ENCODE measurements at places on chromosomes 1 and 21. TPM values are rescaled to one million over a fixed set of nuclear protein-coding genes. Genes with fewer than 3 reads are reported as not detected.

SMYD3 gene
- total RNA-seq: 34.2 TPM

CCDC181 gene
- total RNA-seq: 0.71 TPM

DNAJC28 gene
- total RNA-seq: 2.0 TPM

MROH9 gene
- total RNA-seq: not detected

GRCh38 chr1:201488830-201489589 is 17.9 kb downstream of the CSRP1 start:
- H3K4me3 ChIP-seq: no peak overlapping the region
- DNase-seq: peak; percentile 61
- H3K36me3 ChIP-seq: peaks cover 5% of the 10 kb centered on the region
- no peaks in the 10 kb centered on the region for H3K4me1 ChIP-seq

- no peak for DNase-seq
- H3K36me3 ChIP-seq: peaks cover 66% of the 10 kb centered on the region
- no peaks in the 10 kb centered on the region for H3K27me3 ChIP-seq
- no peak overlapping the region for H3K27ac ChIP-seq
- no peak overlapping the region for H3K4me3 ChIP-seq
These were observed 17.1 kb downstream of the ETS2 start for GRCh38 chr21:38822778-38823238.

GRCh38 chr1:204127597-204128242 is 24.1 kb downstream of the ETNK2 start:
- H3K4me3 ChIP-seq: no peak overlapping the region
- no peaks in the 10 kb centered on the region for H3K27me3 ChIP-seq
- peaks cover 22% of the 10 kb centered on the region for H3K36me3 ChIP-seq

DNA sequence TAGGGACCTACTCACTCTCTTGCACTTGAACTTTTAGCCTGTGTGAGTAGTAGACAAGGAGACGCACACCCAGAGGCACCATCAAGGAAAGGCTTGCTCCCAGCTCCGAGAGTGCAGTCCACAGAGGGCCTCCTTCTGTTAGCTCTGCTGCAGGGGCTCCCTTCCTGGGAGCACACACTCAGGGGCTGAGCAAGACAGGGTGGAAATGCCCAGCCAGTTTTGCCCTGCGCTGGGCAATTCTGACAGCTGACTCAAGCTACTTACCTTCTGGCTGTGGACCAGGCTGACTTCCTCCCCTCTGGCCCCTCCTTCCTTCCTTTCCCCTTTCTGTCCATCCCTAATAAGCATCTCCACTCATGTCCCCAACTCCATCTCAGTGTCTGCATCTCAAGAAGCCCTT is 449.1 kb downstream of the PTPRU start:
- no peaks in the 10 kb centered on the region for H3K4me1 ChIP-seq
- no peak for DNase-seq
- H3K27me3 ChIP-seq: peaks cover 88% of the 10 kb centered on the region
- no peak overlapping the region for H3K27ac ChIP-seq
- no peaks in the 10 kb centered on the region for H3K36me3 ChIP-seq
- no peak overlapping the region for H3K4me3 ChIP-seq

- no peak overlapping the region for H3K27ac ChIP-seq
- H3K27me3 ChIP-seq: no peaks in the 10 kb centered on the region
- H3K4me3 ChIP-seq: no peak overlapping the region
- peaks cover 14% of the 10 kb centered on the region for H3K4me1 ChIP-seq
- H3K36me3 ChIP-seq: peaks cover 55% of the 10 kb centered on the region
These were observed 14.3 kb downstream of the FBXO28 start for GRCh38 chr1:224127925-224128819.

GRCh38 chr1:207059881-207060280 is 6.8 kb downstream of the PFKFB2 start:
- DNase-seq: no peak
- no peaks in the 10 kb centered on the region for H3K27me3 ChIP-seq
- no peak overlapping the region for H3K4me3 ChIP-seq
- no peak overlapping the region for H3K27ac ChIP-seq
- peaks cover 25% of the 10 kb centered on the region for H3K36me3 ChIP-seq
- H3K4me1 ChIP-seq: peaks cover 19% of the 10 kb centered on the region

DNA sequence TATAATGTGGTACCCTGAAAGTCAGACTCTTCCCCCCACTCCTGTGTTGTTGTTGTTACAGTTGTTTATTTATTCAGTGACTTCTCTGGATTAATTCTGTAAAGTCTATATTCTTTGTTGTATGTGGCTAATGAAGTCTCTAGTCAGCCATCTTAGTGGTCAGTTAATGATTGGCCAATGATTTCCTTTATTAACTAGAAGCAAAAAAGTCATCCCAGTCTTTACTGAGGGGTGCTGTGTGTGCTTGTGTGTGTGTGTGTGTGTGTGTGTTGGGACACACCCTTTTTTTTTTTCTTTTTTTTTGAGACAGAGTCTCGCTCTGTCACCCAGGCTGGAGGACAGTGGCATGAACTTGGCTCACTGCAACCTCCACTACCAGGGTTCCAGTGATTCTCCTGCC is 37.3 kb upstream of the HYI start:
- H3K27me3 ChIP-seq: no peaks in the 10 kb centered on the region
- no peak overlapping the region for H3K4me3 ChIP-seq
- H3K27ac ChIP-seq: no peak overlapping the region
- no peak for DNase-seq
- H3K4me1 ChIP-seq: no peaks in the 10 kb centered on the region

DNA sequence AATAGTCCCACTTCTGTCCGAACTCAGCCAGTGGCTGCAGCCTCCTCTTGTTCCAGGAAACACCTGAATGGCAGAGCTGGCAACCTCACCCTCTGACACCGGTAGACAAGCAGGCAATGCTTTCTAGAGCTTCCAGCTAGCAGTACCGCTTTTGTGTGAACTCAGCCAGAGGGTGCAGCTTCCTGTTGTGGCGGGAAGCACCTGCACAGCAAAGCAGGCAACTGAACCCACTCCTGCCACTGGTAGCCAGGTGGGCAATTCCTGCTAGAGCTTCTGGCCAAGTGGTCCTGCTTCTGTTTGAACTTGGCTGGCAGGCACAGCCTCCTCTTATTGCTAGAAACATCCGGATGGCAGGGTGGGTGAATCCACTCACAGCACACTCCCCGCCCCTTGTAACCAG is 40.1 kb upstream of the TMPRSS15 start:
- no peaks in the 10 kb centered on the region for H3K36me3 ChIP-seq
- H3K27ac ChIP-seq: no peak overlapping the region
- no peak overlapping the region for H3K4me3 ChIP-seq
- DNase-seq: no peak

- H3K4me3 ChIP-seq: no peak overlapping the region
- H3K4me1 ChIP-seq: peaks cover 35% of the 10 kb centered on the region
- peaks cover 7% of the 10 kb centered on the region for H3K36me3 ChIP-seq
- no peak overlapping the region for H3K27ac ChIP-seq
- DNase-seq: peak; percentile 44
- no peaks in the 10 kb centered on the region for H3K27me3 ChIP-seq
These were observed 90.8 kb downstream of the GTF2B start for GRCh38 chr1:88800382-88801051.

DNA sequence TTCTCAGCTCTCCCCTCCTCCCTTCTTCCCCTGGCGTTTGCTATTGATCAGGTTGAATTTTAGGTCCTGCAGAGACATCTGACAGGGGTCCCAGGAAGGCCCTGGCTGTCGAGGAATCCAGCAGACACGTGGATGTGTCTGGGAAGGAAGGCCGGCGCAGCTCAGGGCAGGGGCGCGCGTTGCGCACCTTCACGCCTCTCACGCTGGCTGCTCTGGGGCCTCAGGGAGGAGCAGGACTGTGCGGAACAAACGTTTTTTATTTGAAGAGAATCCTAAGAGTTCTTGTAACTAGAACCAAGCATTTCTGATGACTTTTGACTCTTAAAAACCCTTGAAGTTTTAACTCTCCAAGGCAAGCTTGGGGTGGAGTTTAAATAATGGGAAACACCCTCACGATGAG is 54.2 kb downstream of the SLC37A1 start:
- no peak overlapping the region for H3K27ac ChIP-seq
- H3K36me3 ChIP-seq: peaks cover 13% of the 10 kb centered on the region
- no peaks in the 10 kb centered on the region for H3K27me3 ChIP-seq
- DNase-seq: no peak

DNA sequence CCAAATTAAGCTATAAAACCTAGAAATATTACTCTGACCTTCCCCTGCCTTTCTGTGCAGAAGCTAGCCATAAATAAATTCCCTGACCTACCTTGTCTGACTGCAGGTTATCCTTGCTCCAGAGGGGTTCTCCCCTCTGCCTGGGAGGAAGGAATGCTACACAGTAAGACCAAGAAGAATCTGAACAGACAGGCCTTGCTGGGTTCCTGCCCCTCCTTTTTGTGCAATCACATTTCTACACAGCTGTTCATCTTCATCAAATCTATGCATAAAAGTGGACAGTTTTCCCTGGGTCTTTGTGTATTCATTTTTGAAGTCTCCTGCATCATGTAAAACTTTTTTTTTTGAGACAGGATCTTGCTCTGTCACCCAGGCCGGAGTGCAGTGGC is 50.6 kb downstream of the DNTTIP2 start:
- no peaks in the 10 kb centered on the region for H3K27me3 ChIP-seq
- no peak for DNase-seq
- no peaks in the 10 kb centered on the region for H3K36me3 ChIP-seq
- no peak overlapping the region for H3K4me3 ChIP-seq
- no peaks in the 10 kb centered on the region for H3K4me1 ChIP-seq

GRCh38 chr1:205604825-205605505 is 26.8 kb downstream of the ELK4 start:
- H3K27me3 ChIP-seq: no peaks in the 10 kb centered on the region
- peaks cover 42% of the 10 kb centered on the region for H3K36me3 ChIP-seq
- H3K4me3 ChIP-seq: no peak overlapping the region
- peaks cover 55% of the 10 kb centered on the region for H3K4me1 ChIP-seq
- no peak overlapping the region for H3K27ac ChIP-seq
- DNase-seq: no peak

DNA sequence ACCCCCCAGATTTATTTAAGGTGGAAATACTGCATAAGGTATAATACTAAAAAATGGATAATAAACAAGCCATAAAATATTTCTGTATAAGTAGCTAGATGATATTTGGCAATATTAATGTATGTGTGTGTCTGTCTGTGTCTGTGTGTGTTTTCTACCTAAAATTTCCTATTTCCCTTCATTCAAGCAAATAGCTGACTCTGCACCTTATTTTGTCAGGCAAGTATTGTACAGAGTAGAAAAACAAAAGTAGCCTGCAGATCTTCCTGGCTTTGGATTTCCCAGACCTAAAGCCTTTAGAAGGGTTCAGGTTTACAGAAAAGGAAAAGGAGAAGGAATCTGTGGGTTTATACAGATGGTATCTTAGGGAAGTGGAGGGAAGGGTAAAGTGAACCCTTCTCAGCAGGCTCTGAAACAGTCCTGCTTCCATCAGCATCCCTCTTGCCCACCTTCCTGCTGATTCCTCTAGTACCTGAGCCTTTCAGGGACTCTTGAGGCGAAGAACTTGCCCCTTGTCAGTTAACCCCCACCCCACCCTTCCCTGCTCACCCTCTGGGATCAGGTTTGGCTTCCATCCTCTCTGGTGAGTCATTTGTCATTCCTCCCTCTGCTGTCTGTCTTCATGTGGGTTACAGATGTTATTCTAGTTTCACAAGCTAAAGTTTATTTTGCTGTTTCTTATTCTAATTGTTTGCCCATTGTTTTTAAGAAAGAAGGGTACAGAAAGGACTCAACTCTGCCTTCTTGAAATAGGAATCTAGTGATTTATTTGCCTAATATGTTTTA is 21.7 kb upstream of the RGS16 start:
- H3K4me1 ChIP-seq: peaks cover 25% of the 10 kb centered on the region
- no peak overlapping the region for H3K27ac ChIP-seq
- H3K36me3 ChIP-seq: no peaks in the 10 kb centered on the region

DNA sequence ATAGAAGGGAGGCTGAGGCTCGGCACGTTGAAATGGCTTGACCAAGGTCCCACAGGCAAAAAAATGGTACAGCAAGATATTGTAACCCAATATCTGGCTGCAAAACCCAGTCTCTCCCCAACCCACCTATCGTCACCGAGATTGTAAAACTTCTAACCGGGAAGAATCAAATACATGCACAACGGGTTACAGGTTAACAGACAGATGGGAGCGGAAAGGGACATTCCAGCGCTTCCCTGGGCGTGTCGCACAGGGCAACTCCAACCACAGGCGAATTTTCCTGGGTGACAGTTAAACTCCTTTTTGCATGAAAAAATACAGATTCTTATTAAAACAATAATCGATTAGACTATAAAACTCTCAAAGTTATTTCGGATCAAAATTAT is 31.8 kb upstream of the JUN start:
- no peaks in the 10 kb centered on the region for H3K27me3 ChIP-seq
- H3K36me3 ChIP-seq: peaks cover 45% of the 10 kb centered on the region
- peaks cover 55% of the 10 kb centered on the region for H3K4me1 ChIP-seq
- H3K27ac ChIP-seq: peak overlapping the region; percentile 98

- no peak for DNase-seq
- peaks cover 13% of the 10 kb centered on the region for H3K27me3 ChIP-seq
- no peak overlapping the region for H3K27ac ChIP-seq
- H3K4me1 ChIP-seq: peaks cover 8% of the 10 kb centered on the region
- H3K4me3 ChIP-seq: no peak overlapping the region
These were observed 139.3 kb upstream of the EDN2 start for GRCh38 chr1:41623736-41624135.

GRCh38 chr1:23497777-23498439 is 13.9 kb upstream of the ASAP3 start:
- no peaks in the 10 kb centered on the region for H3K36me3 ChIP-seq
- H3K27me3 ChIP-seq: peaks cover under 1% of the 10 kb centered on the region
- H3K4me3 ChIP-seq: no peak overlapping the region
- H3K27ac ChIP-seq: no peak overlapping the region

GRCh38 chr21:41499920-41500319 is 8.0 kb downstream of the TMPRSS2 start:
- no peaks in the 10 kb centered on the region for H3K36me3 ChIP-seq
- no peaks in the 10 kb centered on the region for H3K27me3 ChIP-seq
- no peak overlapping the region for H3K27ac ChIP-seq
- peaks cover 42% of the 10 kb centered on the region for H3K4me1 ChIP-seq

GRCh38 chr1:164635803-164636731 is 77.1 kb downstream of the PBX1 start:
- H3K27ac ChIP-seq: no peak overlapping the region
- H3K36me3 ChIP-seq: no peaks in the 10 kb centered on the region
- H3K4me1 ChIP-seq: peaks cover 53% of the 10 kb centered on the region
- no peak overlapping the region for H3K4me3 ChIP-seq
- no peak for DNase-seq
- no peaks in the 10 kb centered on the region for H3K27me3 ChIP-seq

DNA sequence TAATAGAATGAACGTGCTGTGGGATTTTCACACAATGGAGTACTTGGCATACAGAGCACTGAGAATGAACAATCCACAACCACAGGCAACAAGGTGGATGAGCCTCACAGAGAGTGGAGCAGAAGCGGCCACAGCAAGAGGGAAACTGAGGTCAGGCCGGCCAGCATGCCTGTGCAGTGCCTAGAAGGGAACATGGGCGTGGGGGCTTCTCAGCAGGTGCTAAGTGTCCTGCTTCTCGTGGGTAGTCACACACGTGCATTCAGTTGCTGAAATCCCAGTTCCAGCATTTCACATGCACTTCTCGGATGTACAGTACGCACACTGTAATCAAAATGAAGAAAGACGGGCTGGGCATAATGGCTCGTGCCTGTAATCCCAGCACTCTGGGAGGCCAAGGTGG is 33.1 kb downstream of the WDR4 start:
- no peaks in the 10 kb centered on the region for H3K27me3 ChIP-seq
- DNase-seq: no peak
- H3K36me3 ChIP-seq: peaks cover 46% of the 10 kb centered on the region
- H3K27ac ChIP-seq: no peak overlapping the region
- no peaks in the 10 kb centered on the region for H3K4me1 ChIP-seq
- no peak overlapping the region for H3K4me3 ChIP-seq

GRCh38 chr1:110387048-110387754 is 3.6 kb downstream of the SLC16A4 start:
- no peaks in the 10 kb centered on the region for H3K4me1 ChIP-seq
- no peak overlapping the region for H3K27ac ChIP-seq
- H3K36me3 ChIP-seq: peaks cover 5% of the 10 kb centered on the region
- no peak for DNase-seq
- no peaks in the 10 kb centered on the region for H3K27me3 ChIP-seq
